ENCODE measurements at places on chromosomes 7 and 10. TPM values are rescaled to one million over a fixed set of nuclear protein-coding genes. Genes with fewer than 3 reads are reported as not detected.

CTNNA3 gene
- 0.23 TPM for total RNA-seq

MLXIPL gene
- total RNA-seq: 1.6 TPM

STEAP4 gene
- 0.10 TPM for total RNA-seq

ETV1 gene
- total RNA-seq: 81.6 TPM

GIMAP2 gene
- 3.1 TPM for total RNA-seq

DNA sequence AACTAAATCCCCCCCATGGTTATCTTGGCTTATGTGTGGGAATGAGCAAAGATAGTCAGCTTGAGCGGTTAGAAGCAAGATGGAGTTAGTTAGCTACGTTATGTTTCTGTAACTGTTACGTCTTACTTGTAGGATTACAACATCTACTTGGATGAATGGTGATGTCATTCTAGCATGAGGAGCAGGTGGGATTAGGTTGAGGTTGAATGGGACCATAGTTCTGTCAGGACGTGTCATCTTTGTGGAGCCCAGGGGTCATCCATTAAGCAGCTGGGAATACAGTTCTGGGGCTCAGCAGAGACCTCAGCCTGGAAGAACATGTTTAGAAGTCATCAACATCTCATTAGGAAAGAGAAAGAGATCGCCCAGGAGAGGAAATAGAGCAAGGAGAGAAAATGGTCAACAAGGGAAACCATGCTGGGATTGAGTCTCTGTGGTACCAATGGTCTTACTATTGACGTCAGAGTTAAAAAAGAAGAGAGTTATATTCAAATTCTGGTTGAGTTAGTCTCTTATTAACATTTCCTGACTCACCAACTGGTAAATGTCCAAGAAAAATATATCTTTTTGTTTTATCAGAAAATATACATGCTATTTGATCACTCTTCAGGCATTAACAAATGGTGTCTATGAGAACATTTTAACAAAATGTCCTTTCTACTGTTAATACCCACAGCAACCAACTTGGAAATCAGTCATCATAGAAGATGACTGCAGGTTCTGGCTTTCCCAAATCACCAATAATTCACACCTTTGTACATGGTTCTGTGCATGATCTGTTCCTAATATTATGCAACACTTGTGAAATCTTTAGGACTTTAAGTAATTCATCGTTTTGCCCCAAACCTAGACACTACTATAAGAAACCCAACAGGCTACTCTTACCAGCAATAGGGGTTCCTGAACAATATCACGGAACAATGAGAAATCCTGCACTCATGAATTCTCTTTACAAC is 96.9 kb downstream of the KIAA1217 start:
- DNase-seq: no peak

GRCh38 chr7:100875356-100875751 is 451 bp downstream of the SRRT start:
- DNase-seq: no peak

GRCh38 chr10:97096261-97097083 is 89.3 kb downstream of the SLIT1 start:
- no peak for DNase-seq

DNA sequence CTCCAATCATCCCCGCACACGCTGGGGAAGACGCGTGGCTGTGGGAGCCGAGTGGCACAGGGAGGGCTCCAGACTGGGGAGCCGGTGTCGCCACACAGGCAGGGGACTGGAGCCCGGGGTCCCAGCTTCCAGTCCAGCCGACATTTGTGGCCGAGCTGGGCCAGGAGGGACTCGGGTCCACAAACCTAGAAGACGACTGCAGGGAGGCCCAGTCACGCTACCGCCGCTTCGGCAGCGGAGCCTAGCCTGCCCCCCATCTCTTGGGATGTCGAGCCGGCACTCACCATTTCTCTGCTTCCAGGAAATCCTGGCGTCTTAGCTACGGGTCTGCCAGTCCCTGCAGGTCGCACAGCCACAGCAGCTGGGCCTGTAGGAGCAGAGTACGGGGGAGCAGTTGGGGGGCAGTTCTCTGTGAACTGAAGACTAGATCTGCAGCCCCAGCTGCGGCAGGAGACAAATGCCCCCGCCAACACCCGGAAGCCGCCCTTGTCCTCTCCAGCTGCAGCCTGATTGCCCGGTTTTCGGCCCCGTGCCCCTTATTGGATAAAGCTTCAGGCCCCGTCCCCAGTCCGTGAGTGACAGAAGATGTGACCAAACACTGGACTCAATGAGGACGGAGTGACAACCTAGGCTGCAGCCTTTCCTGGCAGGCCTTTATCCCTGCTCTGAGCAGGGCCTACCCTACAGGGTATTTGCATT is 270.7 kb downstream of the ZNF33B start:
- DNase-seq: no peak

DNA sequence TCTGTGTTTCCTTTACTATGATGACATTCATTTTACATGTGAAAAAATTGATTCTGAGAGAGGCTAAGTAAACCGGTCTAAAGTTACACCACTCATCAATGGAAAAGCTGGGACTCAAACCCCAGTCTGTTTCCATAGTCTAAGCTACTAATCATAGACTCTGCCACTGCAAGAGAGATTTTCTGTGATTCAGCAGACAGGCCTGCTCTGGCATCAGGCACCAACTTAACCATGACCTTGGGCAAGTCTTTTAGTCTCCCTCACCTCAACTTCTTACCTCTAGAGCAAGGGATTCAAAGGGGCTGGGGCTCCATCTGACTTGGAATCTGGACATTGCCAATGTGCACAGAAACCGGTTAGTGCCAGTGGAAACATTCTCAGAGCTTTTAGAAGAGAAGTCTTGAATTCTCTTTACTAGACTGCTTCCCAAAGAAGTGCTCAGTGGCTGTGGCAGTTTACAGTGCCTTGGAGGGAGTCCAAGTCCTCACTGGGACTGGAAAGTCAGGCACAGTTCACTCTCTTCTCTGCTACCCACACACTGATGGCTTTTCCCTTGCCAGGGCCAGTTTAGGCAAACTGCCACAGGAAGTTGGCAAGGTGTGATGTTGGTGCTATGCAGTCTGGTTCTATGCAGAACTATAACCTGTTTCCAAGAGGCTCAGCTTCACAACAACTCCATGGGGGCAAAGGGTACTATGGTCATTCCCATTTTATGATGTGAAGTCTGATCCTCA is 4.5 kb upstream of the BLNK start:
- no peak for DNase-seq

DNA sequence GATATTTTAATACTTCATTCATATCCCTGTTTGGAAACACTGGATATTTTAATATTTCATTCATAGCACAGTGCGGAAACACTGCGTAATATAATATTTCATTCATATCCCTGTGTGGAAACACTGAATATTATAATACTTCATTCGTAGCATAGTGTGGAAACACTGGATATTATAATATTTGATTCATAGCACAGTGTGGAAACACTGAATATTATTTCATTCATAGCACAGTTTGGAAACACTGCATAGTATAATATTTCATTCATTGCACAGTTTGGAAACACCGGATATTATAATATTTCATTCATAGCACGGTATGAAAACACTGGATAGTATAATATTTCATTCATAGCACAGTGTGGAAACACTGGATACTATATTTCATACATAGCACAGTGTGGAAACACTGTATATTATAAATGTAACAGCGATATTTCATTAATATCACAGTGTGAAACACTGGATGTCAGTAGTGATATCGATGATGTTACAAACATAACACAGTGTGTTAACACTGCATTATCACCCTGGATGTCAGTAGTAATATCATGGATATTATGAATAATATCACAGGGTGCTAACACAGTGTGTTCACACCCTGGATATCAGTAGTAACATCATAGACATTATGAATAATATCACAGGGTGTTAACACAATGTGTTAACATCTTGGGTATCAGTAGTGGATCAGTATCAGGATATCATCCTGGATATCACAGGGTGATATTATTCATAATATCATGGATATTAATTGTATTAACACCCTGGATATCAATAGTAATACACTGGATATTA is 2.9 kb upstream of the TMEM225B start:
- no peak for DNase-seq

DNA sequence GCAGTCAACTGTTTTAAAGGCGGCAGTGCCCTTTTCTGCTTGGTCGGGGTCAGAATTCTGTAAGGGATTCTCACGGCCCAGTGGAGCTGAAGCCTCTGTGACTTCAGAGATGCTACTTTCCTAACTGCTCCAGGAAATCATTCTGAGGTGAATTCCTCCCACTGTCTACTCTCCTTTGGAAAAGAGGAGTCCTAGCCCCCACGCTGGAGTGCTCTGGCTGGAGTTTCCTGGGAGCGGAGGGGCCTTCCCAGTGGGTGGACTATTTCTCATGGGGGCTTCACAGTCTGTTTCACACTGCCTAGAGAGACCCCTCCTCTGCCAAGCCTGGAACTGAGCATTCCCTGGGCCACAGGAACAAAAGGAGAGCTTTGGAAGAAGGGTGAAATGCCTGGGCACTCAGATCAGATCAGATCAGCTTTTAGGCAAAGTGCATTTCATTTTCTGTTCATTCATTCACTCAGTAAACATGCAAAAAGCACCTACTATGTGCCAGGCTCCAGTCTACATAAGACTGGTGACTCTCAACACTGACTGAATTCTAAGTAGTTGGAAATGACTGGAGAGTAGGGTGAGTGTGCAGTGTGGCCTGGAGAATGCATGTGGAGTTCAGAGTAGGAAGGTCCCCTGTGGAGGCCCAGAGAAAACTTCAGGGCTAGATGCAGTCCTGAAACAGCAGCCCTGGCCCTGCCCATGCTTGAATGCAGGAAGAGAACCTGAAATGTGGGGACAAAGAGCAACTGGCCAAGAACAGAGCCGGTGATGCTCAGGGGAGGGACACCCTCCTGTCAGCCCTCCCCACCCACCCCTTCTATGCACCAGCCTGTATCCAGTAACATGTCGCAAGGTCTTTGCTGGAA is 12.2 kb downstream of the ZNF488 start:
- DNase-seq: no peak

DNA sequence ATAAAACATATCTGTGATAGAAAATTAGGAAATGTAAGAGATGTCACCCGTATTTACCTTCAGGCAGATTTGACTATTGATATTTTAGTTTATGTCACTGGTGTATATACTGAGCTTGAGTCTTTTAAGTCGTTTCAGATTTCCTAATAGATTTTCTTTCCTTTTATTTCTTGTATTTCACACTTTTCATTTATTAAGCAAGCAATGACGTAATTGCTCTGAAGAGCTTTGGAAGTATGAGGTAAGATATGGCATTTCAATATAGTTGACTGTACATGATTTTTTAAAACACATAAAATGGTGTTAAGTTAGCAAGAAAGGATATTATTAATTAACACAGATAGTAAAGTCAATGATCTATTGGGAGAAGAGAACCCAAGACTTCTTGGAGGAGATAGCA is 652.6 kb downstream of the SORCS1 start:
- no peak for DNase-seq
